ENCODE measurements at places on chromosomes 4 and X.
A peak's percentile ranks its signal among the peaks of the same experiment; 100 is the strongest.

GRCh38 chrX:6021316-6022091, 207.2 kb downstream of the NLGN4X start:
- peak; percentile 6 for DNase-seq

- DNase-seq: peak; percentile 57
Observed at GRCh38 chr4:150256841-150257730, 178.8 kb downstream of the DCLK2 start.

DNA sequence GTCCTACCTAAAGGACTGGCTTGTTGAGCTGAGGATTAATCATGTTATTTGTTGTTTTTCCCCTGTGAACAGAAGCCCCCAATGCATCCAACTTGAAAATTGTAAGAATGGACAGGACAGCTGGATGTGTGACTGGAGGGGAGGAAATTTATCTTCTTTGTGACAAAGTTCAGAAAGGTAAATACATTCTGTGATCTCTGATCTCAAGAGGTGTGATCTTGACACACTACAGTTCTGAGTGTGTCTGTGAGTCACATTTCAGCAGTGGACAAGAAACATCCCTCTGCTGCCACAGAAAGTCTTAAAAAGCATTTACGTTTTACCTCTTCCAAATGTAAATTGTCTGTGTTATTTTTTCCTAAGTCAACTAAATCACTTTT, 79.3 kb downstream of the NFKB1 start:
- DNase-seq: no peak

GRCh38 chrX:148441387-148441786, 59.0 kb upstream of the AFF2 start:
- DNase-seq: no peak

DNA sequence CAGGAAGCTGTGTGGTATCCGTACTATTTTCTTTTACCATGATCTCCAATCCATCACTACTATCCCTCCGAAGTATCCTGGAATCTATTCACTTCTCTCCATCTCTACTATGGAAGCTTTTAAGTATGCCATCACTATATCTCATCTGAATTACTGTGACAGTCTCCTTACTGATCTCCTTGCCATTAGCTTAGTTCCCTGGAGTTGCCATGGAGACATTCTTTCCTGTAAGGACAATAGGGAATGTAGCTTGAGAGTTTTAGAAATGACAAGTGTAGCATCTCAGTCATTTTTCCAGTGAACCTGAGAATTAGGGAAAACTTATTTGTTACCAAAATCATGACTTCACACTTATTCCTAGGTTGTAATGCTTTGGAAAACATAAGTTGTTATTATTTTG, 86.3 kb downstream of the HPGD start:
- no peak for DNase-seq

DNA sequence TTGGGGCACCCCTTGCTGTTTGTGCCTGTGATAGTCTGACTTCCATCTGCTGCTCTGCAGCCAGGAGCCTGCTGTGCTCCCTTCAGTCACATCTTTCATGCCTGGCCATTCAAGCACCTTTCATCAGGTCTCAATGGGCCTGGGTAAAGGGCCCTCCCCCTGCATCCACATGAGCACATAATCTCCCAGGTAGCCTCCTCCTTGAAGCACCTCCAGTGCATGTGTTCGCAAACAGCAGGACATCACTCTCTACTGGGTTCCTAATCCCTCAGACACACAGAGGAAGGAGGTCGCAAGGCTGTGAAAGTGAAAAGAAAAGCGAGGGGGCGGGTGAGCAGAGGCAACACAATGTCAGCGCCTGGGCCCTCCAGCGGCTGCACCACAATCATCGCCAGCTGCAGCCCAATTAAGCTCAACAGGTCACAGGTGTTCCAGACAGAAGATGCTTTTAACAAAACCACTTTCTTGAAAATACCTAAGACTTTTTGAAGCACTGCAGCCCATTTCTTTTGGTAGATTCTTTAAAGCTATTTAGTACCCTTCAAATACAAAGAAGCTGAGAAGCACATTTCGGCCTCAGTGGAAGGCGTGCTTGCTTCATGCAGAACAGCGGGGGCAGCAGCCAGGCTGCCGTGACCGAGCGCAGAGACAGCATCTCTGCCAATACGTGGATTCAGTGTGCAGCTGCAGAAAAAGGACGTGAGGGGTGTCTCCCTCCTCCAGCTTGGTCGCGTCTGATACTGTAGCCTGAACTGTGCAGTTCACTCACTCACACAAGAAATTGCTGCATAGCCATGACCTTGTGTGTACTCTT, 92.2 kb upstream of the SPRY1 start:
- no peak for DNase-seq

DNA sequence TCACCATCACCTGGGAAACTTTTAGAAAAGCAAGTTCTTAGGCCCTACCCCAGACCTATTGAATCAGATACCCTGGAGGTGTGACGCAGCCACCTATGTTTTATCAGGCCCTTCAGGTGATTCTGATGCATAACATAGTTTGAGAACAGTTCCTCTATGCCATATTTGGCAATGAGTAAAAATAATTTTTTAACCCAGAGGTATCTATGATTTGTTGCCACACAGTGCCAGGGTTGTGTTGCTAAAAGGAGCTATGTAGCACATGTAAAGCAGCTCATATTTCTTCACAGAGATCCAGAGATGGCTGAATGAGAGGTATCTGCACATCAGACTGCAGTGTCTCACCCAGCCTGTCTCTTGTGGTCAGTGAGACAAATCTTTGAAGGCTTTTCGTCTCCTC, 85.3 kb downstream of the PTPN13 start:
- no peak for DNase-seq

- DNase-seq: no peak
Observed at GRCh38 chr4:1357356-1358248, 10.6 kb downstream of the UVSSA start.

- DNase-seq: no peak
Observed at GRCh38 chr4:15525080-15525479, 55.4 kb downstream of the CC2D2A start.

GRCh38 chr4:87078987-87079486, 141.4 kb downstream of the KLHL8 start:
- no peak for DNase-seq

GRCh38 chrX:17553469-17553868, 178.5 kb downstream of the NHS start:
- DNase-seq: no peak

- no peak for DNase-seq
Observed at GRCh38 chrX:105168577-105168976, 51.9 kb downstream of the TEX13A start.

- no peak for DNase-seq
Observed at GRCh38 chr4:11546391-11547175, 117.9 kb upstream of the HS3ST1 start.

DNA sequence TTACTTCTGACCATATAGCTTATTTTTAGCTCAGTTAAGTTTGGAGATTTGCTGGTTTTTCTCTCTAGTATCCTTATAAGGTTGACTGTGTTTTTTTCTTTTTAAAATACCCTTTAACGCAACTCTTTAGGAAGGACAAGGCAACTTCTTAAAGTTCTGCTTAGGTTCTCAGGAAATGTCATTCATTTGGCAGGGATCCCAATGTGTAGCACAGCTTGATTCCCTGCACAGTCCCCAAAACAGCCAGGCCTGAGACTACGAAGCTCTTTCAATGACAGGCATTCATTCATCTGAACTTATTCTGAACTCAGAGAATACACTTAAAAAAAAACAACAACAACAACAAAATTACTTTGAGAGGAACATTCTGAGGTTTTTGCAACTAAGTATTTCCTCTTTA, 1765.8 kb downstream of the PCDH7 start:
- DNase-seq: peak; percentile 4

Measured in COLO829 (cell line).